ENCODE measurements at places on chromosomes 6 and 20.
A peak's percentile ranks its signal among the peaks of the same experiment; 100 is the strongest.

DNA sequence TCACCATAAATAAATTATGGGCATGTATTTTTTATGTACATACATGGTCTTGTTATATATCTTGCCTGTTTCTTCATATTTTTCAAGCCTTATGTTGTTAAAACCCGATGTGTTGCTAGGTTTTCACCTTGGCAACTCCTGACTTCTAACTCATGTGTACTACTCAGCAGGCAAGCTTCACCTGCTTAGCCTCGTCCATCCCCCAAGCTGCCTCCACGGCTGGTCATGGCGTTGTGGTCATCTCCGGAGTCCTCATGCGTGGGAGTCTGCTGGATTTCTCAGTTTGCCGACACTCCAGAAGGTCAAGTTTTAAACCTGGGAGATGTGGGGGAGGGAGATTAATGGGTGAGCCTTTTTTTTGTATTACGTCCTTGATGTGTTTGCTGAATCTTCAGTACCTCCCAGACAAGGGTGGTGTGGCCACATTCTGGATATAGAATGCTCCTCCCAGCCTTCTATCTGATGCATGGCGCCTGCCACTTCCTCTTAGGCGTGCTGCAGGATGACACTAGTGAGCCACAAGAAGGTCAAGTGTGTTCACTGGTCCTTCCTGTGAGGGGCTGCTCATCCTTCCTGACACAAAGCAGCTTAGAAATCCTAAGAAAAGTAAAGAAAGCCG, 26.6 kb upstream of the EDN3 start:
- DNase-seq, result no peak

- no peak for DNase-seq
These were observed 136.3 kb upstream of the MLIP start for GRCh38 chr6:53974941-53975340.

DNA sequence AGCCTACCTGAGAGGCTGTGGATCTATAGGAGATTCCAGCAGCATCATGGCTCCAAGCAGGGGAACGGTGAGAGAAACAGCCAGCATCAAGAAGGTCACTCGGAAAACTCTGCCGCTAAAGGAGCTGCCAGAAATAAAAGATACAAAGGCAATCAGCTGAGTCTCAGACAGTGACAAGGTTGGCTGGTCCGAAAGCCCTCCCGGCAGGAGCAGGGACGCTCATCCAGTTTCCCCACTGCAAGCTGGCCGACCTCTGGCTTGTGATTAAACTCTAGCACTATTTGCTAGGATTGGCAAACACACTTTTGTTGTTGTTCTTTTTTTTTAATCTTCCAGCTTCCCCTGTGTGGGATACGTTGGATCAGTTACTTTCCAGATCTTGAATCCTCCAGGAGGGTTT, 8.7 kb downstream of the APMAP start:
- DNase-seq, result no peak

DNA sequence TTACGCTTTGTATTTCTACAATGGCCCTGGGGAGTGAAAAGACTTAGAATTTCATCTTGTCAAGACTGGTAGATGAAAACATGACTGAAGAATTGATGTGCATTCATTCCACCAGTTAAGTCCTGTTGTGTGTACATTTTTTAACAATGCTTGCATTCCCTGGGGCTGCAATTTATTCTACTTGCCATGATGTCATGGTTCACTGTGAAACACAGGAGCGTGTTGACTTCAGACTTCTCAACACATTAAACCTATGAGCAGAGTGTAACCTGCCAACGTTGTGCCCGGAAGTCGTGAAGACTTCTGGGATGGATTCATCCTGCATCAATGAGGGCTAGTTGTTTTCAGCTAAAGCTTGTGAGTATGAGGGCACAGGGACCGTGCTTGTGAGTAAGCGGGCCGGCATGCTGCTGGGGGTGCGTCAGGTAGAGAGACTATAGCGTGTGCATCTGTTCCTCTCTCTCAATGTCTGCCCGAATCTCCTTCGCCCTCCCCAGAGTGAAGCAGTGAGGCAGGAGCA, 26.3 kb upstream of the RIMS4 start:
- no peak for DNase-seq

DNA sequence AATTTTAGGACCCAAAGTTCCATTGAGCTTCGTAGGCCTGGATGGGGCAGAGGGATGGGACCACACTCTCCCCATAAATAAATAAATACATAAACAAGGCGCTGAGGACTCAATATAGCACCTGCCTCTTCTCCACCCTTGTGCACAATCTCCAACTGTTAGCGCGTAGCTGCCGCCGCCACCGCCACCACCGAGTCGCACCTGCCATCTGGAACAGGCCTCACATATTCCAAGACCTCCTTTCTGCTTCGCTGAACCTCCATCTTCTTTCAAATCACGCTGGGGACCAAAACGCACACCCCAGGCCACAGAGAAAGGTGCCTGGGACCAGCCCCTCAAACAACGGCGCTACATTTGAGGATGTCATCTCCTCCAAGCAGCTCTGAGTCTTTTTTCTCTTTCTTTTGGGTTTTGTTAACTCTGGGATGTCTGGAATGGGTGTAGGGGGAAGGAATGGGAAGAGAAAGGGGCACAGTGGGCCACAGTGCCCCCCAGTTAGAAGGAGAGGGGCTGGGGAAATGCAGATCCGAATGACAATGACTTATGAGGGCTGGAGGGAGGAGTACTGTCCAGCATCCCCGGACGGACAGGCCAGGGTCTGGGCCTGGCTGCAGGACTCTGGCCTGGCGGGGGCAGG, 49.7 kb downstream of the NOL4L start:
- no peak for DNase-seq

DNA sequence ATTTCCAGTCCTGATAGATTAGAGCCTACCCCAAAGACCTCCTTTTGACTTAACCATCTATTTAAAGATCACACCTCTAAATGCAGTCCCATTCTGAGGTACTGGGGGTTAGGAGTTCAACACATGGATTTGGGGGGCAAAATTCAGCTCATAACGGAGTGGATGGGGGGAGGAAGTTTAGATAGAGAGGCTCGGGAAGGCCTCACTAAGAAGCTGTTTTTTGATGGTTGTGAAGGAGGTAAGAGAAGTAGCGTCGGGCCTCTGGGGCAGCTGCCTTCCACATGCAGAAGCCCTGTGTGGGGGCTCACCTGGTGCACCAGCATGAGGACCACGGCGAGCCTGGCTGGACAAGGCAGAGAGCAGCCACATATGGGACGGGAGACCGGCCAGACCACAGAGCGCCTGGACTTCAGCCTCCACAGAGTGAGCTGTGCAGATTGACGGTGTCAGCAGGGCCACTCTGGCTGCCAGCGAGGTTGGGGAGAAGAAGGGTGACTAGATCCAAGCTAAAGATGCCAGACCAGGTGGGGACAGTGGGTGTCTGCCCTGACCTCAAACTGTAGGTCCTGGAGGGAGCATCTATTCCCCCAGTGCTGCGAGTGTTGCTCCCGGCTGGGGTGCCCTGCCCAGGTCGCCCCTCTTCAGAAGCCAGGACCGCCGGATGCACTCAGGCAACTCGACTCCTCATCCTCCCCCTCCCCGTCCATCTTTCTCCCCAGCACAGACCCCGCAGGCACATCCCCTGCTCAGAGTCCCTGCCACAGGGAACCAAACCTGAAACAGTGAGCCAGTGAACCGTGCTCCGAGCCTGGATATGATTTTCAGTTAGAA, 5.1 kb upstream of the SYNJ2 start:
- DNase-seq, result no peak

DNA sequence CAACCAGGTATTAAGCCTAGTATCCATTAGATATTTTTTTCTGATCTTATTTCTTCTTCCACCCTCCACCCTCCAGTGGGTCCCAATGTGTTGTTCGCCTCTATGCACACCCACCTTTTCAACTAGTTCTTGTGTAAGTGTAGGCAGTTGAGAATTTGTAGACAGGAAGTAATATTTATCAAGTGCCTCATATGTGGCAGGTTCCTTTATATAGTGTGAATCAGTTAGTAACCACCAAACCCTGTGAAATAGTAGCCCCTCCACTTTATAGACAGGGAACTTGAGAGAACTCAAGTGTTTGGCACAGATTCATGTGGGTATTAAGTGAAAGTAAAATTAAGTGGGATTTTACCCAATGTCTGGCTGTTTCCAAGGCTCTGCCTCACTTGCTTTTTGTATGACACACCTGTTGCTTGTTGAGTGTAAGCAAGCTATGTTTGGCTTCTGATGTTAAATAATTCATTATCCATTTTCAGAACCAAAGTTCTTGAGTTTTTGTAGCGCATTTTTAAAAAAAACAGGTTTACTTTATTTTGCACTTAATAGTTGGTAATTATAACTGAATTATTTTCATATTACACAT, 24.8 kb downstream of the AFDN start:
- no peak for DNase-seq

- DNase-seq, result peak; percentile 54
These were observed at the start of gene COMMD7 for GRCh38 chr20:32743237-32744112. TSS of gene COMMD7 (minus strand) at chr20:32743467. CDS start at chr20:32743391, 76 bp downstream.

GRCh38 chr6:6546318-6547109, 42.0 kb upstream of the LY86 start:
- peak; percentile 11 for DNase-seq

DNA sequence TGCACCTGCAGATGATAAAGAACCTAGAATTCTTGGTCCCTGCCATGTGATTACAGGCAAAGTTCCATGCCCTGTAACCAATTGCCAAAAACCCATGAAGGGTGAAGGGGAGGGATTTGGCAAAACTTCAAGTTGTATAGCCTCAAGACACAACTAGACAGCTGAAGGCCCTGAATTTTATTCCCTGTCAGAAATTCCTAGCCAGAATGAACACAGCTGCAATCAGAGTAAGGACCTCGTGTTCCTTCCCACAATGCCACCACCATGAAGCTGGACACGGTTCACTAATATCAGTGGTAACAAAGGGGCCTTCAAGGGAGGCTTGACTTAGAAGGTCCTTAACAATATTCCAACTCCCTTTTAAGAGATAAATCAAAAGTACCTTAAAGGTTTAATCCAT, 22.5 kb upstream of the IRAK1BP1 start:
- DNase-seq, result no peak
